Panc1 (cell line): ENCODE measurements at places on chromosomes 2 and 18. TPM values are rescaled to one million over a fixed set of nuclear protein-coding genes. Genes with fewer than 3 reads are reported as not detected.

The PAX3 gene
- total RNA-seq, result not detected

The NDC80 gene
- total RNA-seq, result 36.0 TPM

The COLEC11 gene
- 0.31 TPM for total RNA-seq

The REG3A gene
- total RNA-seq, result not detected

GRCh38 chr2:152322222-152322621 is 12.8 kb upstream of the FMNL2 start:
- DNase-seq, result no peak

DNA sequence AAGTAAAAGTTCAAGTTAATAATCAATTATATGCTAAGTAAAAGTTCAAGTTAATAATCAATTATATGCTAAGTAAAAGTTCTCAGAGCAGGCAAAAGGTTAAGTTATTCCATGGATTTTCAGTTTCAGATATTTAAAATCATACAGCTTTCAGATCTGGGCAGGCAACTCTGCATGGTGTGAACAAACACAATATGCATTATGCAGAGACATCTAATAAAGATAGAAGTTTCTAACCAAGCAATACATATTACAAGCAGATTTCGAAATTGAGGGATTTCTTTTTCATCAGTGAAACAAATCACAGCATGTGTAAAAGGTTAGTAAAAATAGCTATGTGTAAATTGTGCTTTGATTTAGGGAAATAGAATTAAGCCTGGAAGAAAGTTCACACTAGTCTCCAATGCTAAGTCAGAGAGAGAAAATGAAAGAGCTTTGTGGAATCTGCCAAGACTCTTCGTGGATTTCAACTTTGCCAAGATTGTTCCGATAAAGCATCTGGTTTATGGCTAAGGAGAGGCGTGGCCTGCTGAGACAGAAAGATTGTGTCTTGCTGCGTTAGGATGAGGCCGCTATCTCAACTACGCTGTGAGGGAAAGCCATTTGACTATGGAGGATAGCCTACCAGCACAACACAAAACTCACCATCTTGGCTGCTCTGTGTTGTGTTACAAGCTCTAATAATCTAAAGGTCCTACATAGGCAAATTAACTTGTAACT is 60.1 kb upstream of the SLC16A14 start:
- DNase-seq, result no peak

- DNase-seq, result no peak
Measured at GRCh38 chr18:22349966-22350365, 67.7 kb downstream of the CTAGE1 start.

DNA sequence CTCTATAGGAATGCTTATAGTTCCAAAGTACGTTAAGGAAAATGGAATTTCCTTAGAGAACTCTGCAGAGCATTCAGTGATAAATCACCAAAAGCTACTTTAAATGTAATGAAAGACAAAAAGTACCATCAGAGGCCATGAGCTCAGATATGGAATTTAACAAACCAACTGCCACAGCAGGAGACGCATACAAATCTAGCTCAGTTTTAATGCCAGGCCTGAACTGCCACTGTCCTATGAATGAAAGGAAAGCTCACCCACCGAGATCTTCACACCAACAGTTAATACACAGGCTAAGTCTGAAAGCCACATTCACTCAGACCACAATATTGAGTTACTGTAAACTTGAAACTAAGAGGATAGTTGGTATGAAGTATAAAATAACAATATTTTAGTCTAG is 126.8 kb downstream of the ZNF516 start:
- DNase-seq, result no peak

DNA sequence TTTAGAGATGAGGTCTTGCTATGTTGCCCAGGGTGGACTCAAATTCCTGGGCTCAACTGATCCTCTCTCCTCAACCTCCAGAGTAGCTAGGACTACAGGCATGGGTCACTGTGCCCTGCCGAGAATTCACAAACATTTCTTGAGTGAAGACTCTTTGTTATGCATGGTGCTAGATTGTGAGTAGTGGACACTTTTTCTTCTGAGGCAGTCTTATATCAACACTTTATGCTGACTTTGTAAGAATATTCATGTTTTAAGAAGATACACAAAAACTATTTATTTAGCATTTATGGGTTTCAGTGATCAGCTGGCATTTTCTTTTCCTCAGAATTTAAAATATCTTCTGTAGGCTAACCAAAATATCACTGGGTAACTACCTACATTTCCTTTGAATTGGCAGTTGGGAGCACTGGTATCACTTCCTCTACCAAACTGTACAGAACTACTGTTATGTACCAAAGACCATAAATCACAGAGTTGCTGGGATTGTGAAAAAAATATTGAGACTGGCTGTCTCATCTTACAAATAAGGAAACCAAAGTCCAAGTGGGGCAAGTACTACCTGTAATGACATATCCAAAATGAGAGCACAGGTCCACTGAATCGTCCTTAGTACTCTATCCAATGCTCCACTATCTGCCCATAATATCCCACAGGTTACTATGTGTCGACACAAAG is 34.0 kb downstream of the DOCK10 start:
- no peak for DNase-seq

- DNase-seq, result no peak
Measured at GRCh38 chr18:60984510-60984909, 348.7 kb upstream of the CDH20 start.
